ENCODE measurements at places on chromosomes 11 and 22.

DNA sequence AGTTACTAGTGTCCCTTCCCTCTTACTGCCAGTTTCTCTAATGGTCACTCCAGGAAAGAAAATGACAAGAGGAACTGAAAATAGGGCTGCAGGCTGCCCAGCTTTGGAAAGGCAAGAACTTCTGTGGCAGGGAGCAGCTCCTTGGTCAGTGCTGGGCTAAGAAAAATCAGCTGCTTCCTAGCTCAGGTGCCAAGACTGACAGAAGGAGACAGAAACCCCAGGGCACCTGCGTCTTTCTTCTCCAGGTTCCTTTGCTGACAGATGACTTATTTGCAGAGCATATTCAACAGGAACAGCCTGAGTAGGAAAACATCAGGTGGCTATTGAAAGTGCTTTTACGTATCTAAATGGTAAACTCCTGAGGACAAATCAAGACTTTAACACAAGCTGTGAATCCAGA lies 25.4 kb downstream of the MAML2 start:
- no peak for DNase-seq

GRCh38 chr11:48050304-48050703 lies 69.9 kb downstream of the PTPRJ start:
- DNase-seq: no peak

- DNase-seq: no peak
These were observed 52.7 kb upstream of the CHRM4 start for GRCh38 chr11:46444305-46444704.

DNA sequence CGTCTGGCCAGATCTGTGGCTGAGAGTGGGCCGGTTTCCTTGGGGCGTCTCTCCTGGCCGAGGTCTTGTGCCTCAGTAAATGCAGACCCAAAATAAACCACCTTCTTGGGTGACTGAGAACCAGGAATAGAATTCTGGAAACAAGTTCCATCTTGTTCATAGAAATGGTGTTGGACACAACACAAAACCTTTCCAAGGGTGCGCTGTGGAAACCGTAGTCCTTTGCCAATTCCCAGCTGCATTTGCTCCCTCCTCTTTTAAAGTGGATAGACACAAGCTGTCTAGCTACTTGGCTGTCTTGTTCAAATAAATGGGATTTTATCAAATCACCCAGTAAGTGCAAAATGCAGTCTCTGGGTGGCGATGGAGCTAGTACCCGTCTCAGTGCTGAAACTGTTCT lies 300.2 kb downstream of the SHANK2 start:
- no peak for DNase-seq

- DNase-seq: no peak
These were observed 843.4 kb downstream of the TBC1D22A start for GRCh38 chr22:47605886-47606285.

Measured in amniotic stem cell (primary cell).